NCI-H2107 (cell line): ENCODE measurements at places on chromosomes 7 and 10.

DNA sequence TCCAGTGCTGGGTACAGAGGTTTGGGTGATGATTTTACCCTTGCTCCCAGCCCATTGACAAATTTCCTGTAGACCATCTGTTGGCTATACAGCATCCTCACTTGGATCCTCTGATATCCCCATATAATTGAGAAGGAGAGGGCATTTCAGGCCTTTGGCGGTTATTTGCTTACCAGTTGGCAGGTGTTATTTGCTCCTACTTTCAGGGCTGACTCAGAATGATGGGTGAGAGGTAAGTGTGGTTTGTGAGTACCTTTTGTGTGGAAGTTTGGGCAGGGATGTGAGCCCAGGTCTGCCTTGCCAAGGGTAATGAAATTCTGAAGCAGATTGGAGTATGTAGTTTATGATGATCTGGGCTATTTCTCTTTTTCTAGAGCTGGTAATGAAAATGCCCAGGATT is 93.6 kb downstream of the LRMDA start:
- DNase-seq = peak; percentile 23

GRCh38 chr7:108455551-108455997 is 662 bp downstream of the NRCAM start:
- no peak for DNase-seq

DNA sequence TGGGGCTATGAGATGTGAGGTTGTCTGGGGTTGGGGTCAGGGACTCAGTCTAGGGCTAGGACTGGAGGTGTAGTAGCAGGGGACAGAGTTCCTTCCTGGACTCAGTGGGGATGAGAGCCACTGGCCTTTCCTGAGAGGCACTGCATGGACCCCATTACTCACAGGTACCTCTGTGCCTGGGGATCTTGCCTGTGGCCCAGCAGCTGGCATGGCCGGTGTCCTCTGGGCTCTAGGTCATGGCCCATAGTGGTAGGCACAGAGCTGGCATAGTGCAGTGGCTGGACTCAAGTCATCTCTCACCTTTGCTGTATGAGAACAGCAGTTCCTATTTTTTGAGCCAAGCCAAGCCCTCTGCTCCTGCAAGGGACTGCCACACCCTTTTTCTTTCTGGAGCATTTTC is 51.9 kb downstream of the NEURL1 start:
- no peak for DNase-seq

GRCh38 chr10:88525371-88526069 is 57.6 kb downstream of the RNLS start:
- DNase-seq = no peak

GRCh38 chr7:38169847-38170246 is 8.2 kb upstream of the STARD3NL start:
- no peak for DNase-seq

- no peak for DNase-seq
Measured at GRCh38 chr7:35691827-35692307, 3.1 kb downstream of the HERPUD2 start.
